ENCODE measurements at places on chromosomes 5 and 9. TPM values are rescaled to one million over a fixed set of nuclear protein-coding genes. Genes with fewer than 3 reads are reported as not detected.

The FUT7 gene
- not detected for total RNA-seq

The SPAAR gene
- 0.46 TPM for total RNA-seq

The NRARP gene
- 5.1 TPM for total RNA-seq

The SPATA31C1 gene
- not detected for total RNA-seq

The IL4 gene
- not detected for total RNA-seq

The C1QTNF3 gene
- total RNA-seq: 0.69 TPM

The TRIM7 gene
- 46.8 TPM for total RNA-seq

The CDC20B gene
- total RNA-seq: not detected

The GRK6 gene
- 38.3 TPM for total RNA-seq

The MIER3 gene
- total RNA-seq: 28.7 TPM

The GARIN3 gene
- total RNA-seq: not detected

The FGF10 gene
- total RNA-seq: not detected

The GPR150 gene
- total RNA-seq: not detected

The RAB3C gene
- total RNA-seq: 27.7 TPM

The FST gene
- total RNA-seq: 84.8 TPM

- DNase-seq: no peak
Observed at GRCh38 chr9:109791003-109791677, 11.1 kb downstream of the PALM2AKAP2 start.

DNA sequence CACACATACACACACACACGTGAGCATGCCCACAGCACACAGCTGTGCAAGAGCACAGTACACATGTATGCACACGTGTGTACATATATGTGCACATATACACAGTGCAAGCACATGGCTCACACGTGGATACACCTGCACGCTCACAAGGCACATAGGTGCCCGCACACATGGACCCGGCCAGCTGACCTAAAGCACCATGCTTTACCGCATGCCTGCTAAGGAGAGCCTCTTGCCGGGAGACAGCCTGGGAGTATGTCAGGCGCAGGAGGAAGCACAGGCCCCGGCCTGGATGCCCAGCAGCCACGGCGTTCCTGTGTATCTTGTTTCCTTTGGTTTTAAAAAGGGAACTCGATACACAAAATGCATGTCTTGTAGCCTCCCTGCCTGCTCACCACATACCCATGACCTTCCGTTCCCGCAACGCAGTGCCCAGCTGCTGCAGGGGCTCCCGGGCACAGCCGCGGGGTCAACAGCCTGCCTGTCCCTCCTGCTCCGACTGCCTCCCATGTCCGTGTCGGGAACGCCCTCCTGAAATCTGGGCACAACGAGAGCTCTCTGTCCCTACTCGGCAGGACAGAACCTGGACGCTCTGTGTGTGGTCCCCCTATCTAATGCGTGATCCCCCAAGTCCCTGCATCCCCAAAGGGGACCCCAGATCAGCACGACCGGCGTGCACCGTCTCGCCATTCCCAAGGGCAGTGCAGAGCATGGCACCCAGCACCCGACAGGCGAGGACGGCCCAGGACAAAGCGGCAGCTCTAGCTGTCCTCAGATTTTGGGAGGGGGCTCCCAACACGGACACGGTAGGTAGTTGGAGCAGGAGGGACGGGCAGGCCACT lies 3.6 kb downstream of the SLC12A7 start:
- DNase-seq: no peak

GRCh38 chr5:1745123-1745795 lies 54.4 kb downstream of the MRPL36 start:
- no peak for DNase-seq

- no peak for DNase-seq
Observed at GRCh38 chr9:73890685-73891277, 606.4 kb upstream of the RORB start.

- no peak for DNase-seq
Observed at GRCh38 chr9:135819905-135820304, 87.4 kb downstream of the CAMSAP1 start.

DNA sequence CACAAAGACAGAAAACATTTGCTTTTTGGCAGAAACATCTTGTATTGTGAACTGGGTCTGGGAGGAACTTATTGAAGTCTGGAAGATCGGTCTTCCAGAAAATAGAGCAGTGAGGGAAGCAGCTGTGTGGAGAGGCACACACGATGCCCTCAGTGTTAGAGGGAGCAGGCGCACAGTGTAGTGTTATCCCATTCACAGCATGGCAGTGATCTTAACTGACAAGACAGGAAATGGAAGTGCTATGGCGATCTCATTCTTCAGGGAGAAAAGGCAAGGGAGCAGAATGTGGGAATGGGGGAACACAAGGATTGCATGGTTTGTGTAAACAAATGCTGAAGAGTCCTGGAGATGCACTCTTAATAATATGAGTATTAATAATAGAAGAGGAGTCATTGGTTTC lies 161.0 kb downstream of the PBX3 start:
- no peak for DNase-seq

GRCh38 chr5:170315154-170315553 lies 17.6 kb upstream of the LCP2 start:
- DNase-seq: no peak

GRCh38 chr5:154562244-154562880 lies 84.3 kb upstream of the HAND1 start:
- no peak for DNase-seq

DNA sequence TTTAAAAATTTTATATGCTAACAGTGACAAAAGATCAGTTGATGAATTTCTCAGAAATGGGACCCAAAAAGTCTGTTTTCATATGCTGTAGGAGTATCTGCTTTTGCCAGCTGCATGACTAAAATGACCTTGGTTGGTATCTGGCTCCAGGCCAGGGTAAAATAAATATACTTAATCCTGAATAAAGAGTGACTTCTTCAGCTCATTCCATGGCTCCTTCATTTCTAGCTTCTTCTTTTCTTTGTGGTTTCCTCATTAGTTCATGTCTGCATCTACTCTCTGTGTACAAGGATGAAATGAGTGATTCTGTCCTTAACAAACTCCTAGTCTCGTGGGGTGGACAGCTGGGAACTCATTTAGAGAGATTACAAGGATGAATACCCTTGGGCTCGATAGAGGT lies 36.0 kb downstream of the RCL1 start:
- no peak for DNase-seq

DNA sequence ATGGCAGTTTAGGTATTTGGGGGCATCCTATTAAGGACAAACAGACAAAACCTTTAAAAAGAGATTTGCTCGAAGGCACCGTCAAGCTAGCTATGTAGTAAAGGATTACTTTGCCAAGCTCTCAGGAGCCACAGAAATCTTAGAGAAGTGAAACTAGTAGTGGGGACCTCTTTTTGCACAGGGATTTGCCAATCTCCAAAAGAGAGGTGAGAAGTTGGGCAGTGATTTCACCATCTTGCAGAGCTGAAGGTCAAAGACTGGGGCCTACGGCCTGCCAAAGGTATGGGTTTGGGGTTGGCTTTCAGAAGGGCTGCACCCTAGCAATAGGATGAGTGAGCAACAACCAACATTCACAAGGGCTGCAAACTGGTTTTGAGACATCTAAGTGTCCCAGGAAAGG lies 1.6 kb upstream of the FCN1 start:
- no peak for DNase-seq

GRCh38 chr5:102523541-102524175 lies 24.9 kb upstream of the SLCO6A1 start:
- DNase-seq: no peak

GRCh38 chr9:123978981-123979380 lies 32.6 kb upstream of the LHX2 start:
- no peak for DNase-seq

DNA sequence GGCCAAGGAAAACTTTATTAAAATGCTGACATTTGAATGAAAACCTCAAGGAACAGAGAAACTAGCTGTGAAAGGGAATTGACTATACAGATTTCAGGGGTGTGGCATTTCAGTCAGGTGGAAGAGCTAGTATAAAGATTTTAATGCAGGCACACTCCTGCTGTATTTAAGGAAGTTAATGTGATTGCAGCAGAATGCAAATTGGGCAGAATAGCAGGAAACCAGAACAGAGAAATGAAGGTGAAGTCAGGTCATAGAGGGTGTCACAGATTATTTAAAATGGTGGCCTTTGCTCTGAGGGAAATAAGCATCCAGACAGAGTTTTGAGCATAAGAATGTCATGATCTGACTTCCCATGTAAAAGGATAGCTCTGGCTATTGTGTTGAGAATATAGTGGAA lies 898.1 kb upstream of the WWC1 start:
- DNase-seq: no peak

- no peak for DNase-seq
Observed at GRCh38 chr9:125651576-125652232, 55.3 kb downstream of the MAPKAP1 start.

- DNase-seq: no peak
Observed at GRCh38 chr9:102518324-102518723, 476.8 kb upstream of the CYLC2 start.

DNA sequence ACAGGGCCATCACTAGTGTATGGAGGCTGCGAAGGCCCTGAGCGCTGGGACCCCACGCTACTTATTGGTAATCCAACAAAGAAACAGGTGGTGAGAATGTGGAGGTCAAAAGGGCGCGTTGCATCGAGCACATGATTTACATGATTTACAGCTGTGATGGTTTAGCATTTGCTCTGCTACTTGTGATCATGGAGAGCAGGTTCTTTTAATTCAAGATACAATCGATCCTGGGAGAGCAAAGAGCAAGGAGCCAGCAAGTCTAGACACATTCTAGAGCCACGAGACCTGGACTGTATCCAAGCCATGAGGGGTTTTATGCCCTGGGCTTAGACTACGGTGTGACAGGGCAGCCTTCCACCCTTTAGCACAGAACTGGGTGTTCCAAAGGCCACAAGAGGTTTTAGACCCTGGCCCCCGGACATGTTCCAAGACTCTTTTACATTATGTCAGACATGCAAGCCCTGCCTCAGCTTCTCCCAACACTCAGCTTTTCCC lies 47.0 kb upstream of the CLK4 start:
- no peak for DNase-seq

GRCh38 chr9:16319646-16320045 lies 550.8 kb downstream of the BNC2 start:
- DNase-seq: no peak

Data from NCI-H460 (cell line).